ENCODE measurements at places on chromosomes 5 and 9.

- DNase-seq = peak; percentile 89
Measured at GRCh38 chr5:39209924-39210323, 9.4 kb downstream of the FYB1 start.

- no peak for DNase-seq
Measured at GRCh38 chr9:92680166-92681119, 10.5 kb upstream of the IPPK start.

- no peak for DNase-seq
Measured at GRCh38 chr5:97559827-97560598, 377.0 kb upstream of the RIOK2 start.

DNA sequence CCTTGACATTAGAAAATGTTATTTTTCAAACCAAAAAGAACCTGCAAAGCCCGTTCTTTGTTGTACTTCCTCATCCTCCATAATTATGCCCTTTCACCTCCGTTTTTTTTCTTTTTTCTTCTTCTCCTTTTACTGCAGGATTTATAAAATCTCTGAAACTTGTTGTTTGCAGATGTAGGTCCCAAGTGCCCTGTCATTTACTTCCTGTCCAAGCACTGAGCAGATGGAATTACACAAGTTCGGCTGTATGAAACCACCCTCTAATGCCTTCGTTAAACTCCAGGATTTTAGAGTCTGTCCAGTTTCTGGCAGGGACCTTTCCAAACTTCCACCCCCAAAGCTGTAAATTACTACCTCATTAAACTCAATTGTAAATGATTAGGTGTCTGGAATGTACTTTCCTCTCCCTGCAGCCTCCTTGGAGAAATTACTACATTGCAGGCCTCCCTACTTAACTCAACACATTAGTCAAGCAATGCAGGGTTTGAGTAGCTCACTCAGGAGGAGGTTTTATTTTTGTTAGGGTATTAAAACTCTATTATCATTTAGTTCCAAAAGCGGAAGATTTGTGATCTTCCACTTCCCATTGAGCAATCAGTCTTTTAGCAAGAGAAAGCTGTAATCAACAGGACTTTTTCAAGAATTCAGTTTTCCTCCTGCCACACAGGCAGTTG is 125.6 kb upstream of the LPAR1 start:
- DNase-seq = no peak

DNA sequence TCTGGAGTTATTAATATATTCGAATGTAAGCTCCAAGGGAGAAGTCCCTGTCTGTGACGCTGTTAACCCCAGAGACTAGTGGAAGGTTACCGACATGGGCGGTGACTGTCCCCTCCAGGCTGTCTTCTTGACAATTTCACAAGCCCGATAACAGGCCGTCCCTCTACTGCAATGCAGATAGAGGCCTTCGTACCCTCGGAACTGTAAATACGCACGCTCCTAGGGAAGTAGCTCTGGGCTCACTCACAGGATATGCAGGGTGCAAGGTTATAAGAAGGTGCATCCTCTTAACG is 680 bp upstream of the RFK start:
- DNase-seq = peak; percentile 68

DNA sequence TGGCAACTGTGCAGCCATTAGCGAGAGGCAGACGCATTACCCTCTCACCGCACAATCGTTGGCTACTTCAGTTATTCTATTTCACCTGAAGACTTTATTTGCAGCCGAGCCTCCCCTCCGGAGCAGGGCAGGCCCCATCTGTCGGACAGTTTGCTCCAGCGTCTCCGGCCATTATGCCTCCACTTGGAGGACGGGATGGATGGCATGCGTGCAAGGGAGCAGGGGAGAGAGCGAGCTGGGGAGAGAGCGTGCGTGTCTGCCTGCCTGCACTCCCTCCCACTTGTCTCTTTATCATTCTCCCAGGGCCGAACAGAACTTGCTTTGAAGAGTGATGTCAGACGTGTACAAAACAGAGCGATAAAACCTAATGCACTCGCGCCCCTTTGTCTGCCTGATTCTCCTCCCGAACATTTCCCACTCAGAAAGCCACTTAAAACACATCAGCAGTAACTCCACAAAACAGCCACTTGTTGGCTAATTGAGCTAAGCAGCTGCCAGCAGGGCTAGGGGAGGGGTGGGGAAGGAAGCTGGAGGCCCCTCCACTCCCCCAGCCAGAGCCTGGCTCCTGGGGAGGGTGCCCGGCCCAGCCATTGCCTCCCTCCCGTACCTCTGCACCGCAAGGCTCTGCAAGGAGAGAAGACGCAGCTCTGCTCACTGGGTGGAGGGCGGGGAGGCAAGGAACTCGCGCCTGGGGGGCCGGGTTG is 43.4 kb upstream of the FUBP3 start:
- DNase-seq = no peak

DNA sequence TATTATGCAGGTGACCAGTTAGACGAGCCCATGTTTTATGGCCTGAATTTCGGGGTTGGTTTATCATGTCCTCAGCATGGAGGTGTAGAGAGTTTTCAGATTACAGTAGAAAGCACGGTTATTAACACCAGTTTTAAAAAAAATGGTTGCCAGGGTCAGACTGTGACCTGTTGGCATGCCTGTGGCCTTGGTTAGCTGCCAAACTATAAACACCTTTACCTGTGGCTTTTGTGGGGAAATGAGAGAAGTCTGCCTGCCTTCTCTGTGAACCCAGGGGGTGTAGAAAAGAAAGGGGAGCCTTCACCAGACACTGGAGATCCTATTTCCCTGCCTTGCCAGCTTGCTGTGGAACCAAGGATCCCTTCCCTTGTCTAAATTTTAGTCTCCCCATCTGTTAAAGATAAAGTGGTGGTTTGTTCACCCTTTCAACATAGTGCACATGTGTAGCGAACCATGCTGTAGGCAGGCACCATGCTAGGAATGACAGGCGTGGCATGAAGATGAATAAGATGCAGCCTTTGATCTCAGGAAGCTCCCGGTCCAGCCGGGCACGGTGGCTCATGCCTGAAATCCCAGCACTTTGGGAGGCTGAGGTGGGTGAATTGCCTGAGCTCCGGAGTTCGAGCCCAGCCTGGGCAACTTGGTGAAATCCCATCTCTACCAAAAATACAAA is 6.1 kb upstream of the PHF19 start:
- DNase-seq = peak; percentile 46

- DNase-seq = no peak
Measured at GRCh38 chr5:69035665-69036064, 58.1 kb upstream of the SLC30A5 start.

DNA sequence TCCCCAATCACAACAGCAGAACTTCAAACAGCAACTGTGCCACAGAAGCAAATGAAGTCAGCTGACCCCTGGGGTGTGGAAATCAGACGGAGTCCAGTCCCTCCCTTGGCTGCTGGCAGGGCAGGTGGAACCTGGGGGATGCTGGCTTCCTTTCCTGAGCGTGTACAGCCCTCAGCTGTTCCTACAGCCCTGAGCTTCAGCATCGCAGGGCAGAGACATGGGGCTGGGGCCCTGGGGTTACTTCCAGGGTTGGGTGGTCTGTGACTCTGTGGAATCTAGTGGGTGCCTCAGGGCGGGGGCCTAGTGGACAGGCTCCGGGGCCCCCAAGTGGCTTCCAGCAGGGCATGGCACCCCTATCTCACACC is 7.3 kb upstream of the RXRA start:
- DNase-seq = no peak

GRCh38 chr5:147628058-147628895 is 118.4 kb upstream of the DPYSL3 start:
- peak; percentile 67 for DNase-seq

GRCh38 chr5:58369513-58370190 is 90.2 kb downstream of the PLK2 start:
- DNase-seq = no peak

- DNase-seq = no peak
Measured at GRCh38 chr5:154475591-154476353, 2.3 kb downstream of the HAND1 start.
